ENCODE measurements at places on chromosomes 2 and 18.

GRCh38 chr2:101534149-101534611 is 59.3 kb upstream of the RFX8 start:
- no peak for DNase-seq

DNA sequence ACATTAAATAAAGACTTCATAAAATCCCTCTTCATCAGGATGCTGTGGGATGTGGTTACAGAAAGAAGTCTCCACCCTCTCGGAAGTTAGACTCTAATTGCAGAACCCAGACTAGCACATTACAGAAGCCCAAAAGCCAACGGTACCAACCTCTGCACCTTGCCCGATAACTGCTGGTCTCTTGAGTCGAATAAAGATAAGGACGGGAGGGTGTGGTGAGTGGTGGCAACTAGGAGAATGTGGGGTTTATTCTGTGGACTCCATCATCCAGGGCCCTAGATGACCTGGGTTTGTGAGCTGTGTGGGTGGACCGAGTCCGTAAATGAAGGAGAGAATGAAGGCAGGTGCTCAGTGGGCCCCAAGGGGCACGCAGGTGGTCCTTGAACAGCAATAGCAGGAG is 462.8 kb upstream of the ID2 start:
- no peak for DNase-seq

- no peak for DNase-seq
Observed at GRCh38 chr2:235928751-235929370, 239.3 kb downstream of the GBX2 start.

GRCh38 chr2:168515502-168515901 is 59.4 kb downstream of the CERS6 start:
- no peak for DNase-seq

- DNase-seq = no peak
Observed at GRCh38 chr2:45588158-45588829, 22.8 kb downstream of the SRBD1 start.

GRCh38 chr18:3062798-3063680 is 50.1 kb upstream of the LPIN2 start:
- DNase-seq = no peak

DNA sequence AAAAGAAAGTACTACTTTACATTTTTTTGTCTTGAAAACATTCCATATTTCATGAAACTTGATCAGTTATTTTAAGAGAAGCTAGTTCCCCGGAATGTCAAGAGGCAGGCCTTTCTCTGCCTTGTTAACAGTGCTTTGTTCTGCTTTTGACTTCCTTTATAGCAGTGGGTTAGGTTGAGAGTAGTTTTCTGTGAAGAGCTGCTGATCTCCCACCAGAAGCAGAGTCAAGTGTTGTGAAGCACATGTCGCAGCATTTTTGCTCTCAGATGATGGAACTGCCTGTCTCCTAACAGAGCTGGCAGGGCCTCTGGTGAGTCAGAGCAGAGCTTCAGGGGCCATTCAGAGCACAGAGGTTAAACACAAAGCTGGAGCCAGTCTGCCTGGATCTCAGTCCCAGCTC is 871.8 kb downstream of the SLC4A3 start:
- DNase-seq = no peak

DNA sequence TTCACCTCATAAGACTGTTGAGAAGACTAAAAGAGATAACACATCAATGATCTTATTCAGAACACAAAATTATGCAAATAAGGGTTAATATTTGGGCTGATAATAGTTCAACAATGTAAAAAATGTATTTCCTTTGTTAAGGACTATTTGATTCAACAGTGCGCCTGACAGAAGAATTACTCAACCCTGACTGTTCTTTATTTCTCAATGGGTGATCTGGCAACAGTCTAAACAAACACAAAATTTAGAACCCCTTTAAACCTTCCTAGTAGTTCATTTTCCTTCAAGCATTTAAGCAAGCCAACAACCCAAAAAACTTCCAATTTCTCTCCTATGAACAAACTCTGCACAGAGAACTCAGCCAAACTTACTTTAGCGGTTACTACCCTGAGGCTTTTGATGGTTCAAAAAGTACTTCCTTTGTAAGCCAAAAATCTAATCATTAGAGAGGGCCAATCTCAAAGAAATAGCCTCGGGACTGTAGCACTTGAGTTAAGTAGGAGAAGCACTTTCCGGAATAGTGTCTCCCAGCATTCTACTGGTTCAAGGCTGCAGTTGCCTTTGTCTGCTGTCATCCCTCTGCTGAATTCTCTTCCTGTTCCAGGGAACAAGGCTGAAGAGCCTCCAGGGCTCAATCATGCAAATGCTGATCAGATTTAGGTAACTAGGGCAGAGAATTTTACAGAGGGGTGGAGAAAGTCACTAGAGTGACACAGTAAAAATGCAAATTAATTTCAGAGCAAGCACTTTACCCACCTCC is 40.9 kb upstream of the MAPK4 start:
- no peak for DNase-seq

GRCh38 chr18:54946149-54946581 is 13.1 kb downstream of the CCDC68 start:
- DNase-seq = no peak

- no peak for DNase-seq
Observed at GRCh38 chr18:13543811-13544732, 182.3 kb downstream of the FAM210A start.

- DNase-seq = peak; percentile 88
Observed at GRCh38 chr2:27771548-27772335, at the start of gene MRPL33. TSS of gene MRPL33 (plus strand) at chr2:27771719. CDS start at chr2:27771778, 59 bp downstream.

- DNase-seq = no peak
Observed at GRCh38 chr2:240252191-240252871, 111.9 kb upstream of the OTOS start.

DNA sequence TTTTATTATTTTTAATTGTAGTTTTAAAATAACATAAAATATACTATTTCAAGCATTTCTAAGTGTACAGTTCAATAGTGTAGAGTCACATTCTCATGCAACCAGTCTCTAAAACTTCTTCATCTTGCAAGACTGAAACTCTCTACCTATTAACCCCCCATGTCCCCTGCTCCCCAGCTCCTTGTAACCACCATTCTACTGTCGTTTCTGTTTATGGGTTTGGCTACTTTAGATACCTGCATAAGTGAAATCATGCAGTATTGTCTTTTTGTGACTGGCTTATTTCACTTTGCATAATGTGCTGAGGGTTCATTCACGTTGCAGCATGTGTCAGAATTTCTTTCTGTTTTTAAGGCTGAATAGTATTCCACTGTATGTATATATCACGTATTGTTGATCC is 139.4 kb downstream of the SMAD7 start:
- DNase-seq = no peak

DNA sequence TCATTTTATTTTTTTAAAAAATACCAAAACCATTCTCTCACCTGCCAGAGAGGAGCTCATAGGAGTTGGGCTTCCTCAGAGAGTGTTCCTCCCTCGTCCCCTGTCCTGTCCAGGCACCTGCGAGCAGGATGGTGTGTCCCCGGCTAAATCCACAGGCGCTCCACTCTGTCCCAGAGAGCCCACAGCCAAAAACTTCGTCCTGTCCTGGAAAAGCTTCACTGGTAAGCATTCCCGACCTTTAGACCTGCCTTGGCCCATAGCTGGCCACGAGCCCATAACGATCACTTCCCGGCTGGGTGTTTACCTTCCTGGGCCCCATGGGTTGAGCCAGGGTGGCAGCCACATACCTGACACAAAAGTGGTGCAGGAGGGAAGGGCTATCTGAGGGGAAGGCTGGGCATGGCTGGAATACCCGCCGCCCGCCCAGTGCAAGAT is at the start of gene NGEF:
Gene NGEF (minus strand): TSS at position 230 of the 435 bp plus-strand sequence. CDS start 38,366 bp downstream, outside the sequence.
- DNase-seq = no peak

DNA sequence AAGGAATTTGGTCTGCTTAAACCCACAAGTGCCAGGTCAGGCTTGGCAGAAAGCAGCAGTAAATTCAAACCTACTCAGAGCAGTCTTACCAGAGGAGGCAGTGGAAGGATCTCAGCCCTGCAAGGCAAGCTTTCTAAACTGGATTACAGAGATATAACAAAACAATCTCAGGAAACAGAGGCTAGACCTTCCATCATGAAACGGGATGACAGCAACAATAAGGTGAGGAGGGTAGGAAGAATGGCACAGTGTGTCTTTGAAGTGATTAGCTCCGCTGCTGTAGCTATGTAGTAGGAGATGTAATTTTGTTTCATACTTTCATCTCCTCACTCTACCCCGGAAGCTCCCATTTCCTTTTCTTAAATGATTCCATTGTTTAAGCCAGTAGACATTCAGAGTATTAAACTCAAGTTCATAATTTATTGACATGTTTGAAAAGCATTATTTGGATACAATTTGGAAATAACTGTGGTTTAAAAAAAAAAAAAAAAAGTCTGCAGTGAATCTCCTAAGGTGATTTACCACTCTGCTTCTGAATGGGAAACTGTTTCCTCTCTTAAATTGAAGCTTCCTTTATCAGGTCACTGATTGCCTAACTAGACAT is 29.4 kb upstream of the DYSF start:
- no peak for DNase-seq

GRCh38 chr2:144738749-144739148 is 218.8 kb upstream of the ZEB2 start:
- DNase-seq = no peak

DNA sequence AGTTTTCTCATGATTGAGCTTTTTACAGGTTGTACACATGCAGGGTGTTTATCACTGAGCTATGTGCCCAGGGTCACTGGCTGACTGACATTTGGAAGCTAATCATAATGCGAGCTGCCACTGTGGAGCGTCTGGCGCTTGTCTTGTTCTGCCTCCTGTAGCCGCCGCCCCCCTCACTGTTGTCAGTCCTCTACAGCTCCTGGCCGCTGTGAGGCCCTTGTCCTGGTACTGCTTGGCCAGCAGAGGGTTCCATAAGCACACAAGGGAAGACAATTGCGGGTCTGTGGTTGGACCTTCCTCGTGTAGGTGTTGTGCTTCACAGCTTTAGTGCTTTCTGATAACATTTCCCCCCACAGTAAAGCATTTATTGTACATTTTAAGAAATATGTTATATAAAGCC is 105.6 kb upstream of the LDLRAD4 start:
- DNase-seq = no peak

GRCh38 chr2:67633212-67633856 is 236.2 kb downstream of the ETAA1 start:
- no peak for DNase-seq

DNA sequence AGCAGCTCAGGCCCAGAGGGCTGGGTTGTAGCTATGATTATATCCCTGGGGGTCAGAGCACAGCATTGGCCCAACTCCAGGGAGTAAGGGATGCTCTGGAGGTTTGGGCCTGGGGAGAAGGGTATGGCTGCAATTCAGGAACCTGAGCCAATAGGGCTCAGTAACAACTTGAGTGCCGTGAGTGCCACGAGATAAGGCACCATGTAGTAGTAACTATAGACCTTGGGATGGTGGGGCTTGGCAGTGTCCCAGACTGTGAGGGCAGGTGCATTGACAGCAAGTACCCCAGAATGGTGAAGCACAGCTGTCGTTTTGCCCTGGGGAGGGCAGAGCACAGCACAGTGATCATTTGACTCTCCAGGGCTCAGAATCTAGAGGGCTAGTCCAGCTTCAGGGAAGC is 45.1 kb upstream of the ZNF396 start:
- peak; percentile 6 for DNase-seq

DNA sequence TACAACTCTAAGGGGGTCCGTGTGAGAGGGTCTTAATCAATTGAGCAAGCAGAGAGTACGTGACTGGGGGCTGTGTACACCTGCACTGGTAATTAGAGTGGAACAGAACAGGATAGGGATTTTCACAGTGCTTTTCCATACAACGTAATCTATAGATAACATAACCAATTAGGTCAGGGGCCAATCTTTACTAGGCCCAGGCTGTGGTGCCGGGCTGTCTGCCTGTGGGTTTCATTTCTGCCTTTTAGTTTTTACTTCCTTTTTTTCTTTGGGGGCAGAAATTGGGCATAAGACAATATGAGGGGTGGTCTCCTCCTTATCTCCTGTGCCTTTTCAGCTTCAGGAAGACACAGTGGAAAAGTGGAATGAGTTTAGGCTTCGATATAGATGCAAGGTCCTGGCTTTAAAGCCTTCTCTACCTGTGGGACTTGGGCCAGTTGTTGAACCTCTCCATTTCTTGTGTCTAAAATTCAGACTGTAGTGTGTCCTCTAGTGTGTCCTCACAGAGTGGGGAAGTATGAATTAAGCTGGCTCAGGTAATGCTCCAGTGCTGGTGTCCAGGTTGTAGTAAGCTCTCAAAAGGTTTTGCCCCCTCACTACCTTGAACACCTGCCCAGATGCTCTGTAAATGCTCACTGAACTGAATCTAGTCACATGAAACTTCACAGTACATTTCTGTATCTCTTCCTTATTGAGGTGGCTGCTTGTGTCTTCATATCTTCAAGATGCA is 422.8 kb downstream of the SETBP1 start:
- no peak for DNase-seq

DNA sequence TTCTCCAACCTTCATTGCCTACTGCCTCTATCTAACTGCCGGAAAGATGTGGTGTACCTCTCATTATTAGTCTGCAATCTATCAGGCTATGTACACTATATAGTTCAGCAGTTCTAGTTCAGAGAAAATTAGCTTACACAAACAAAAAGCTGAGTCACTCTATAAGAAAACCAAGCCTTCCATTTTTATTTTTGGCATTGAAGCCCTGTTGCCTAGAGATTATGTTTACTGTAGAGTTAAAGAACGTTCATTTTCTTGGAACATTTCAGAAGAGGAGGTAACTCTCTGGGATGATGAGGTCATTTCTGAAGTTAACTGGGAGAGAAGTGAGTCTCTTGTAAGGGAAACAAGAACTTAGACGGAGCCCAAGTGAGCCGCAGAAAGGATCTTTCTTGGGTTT is 133.5 kb downstream of the FAM124B start:
- no peak for DNase-seq

GRCh38 chr2:15808944-15809343 is 131.4 kb upstream of the MYCN start:
- DNase-seq = no peak

DNA sequence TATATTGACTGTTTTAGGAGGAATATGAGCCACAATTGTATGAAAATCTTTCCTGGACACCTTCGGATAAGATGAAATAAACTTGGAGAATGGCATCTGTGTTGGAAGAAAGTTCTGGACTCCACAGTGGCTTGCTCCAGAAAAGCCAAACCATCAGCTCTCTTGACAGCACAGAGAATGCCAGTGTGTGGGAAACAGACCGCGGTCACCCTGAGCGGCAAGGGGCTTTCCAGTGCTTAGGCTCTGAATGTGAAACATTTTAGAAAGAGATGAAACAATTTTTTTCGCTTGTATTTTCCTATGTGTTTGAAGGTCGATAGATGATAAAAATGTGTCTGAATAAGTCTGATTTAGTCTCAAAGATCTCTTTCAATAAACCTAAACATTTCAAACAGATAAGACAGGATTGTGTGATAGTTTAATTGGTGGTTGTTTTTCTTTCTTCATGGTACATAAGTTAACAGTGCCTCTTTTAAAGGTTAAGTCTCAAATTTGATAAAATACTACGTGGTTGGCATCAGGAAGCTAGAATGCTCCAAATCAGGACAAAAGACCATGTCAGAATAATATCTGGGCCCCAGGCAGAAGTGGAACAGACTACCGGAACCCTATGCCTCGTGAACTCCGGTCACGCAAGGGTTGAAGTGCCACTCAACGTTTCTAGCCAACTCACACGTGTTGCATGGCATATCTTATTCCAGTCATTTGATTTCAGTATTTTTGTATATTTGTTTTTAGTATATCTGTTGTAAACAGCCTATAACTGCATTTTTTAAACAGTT is 28.9 kb downstream of the PTGR3 start:
- DNase-seq = no peak
